Right renal cortex interstitium (tissue), 3 donors: ENCODE measurements at places on chromosomes 7 and 10. TPM values are rescaled to one million over a fixed set of nuclear protein-coding genes. Genes with fewer than 3 reads are reported as not detected.

DNA sequence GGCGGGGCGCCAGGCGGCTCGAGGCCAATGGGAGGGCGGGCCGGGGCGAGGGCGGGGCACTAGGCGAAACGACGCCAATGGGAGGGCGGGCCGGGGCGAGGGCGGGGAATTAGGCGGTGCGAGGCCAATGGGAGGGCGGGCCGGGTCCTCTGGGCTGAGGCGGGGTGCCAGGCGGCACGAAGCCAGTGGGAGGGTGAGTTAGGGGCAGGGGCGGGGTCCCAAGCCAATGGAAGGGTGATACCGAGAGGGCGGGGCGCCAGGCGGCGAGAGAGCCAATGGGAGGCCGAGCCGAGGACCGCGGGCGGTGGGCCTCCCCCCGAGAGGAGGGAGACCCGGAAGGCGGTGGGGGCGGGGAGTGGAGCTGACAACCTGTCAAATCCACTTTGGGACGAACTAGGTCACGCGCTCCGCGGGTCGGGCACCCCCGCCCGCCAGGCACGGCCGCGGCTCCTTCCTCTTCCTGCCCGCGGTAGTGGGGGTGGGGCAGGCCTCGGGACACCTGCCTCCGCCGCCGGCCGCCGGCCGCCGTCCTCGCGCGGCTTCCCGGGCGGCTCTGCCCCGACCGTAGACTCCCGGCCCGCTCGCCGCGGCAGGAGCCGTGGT, 28.0 kb upstream of the KMT2C start:
- DNase-seq = peak; percentile 97

DNA sequence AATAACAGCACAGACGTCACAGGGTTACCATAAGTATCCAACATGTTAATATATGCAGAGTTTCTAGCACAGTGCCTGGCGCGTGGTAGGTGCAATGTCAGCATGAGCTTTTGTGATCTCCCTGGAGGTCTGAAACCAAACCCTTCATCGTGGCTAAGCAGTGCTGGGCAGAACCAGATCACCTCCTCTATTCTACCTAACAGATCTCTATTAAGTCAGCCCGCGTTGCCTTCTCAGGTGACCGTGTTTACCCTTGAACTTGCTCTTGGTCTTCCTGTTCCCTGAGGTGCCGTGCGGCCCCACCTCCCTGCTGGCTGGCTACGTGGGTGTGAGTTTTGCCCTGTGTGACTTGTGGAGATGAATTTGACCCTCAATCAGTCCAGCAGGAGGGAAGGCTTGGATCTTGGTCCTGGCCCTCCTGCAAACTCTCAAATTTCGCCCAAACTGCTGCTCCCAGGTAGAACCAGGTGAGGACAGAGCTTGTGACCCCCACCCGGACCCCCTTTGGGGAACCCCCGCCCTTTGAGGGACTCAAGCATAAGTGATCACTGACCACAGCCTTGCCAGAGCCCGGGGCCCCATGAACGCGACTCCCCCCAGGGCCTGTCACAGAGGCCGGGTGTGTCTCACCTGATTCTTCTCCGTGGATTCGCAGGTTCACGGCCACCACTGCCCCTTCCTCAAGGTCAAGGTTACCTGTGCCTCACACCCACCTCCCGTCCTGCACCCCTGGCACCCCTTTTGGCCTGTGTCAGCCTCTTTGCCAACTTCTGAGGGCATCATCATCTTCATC, 54.2 kb downstream of the ELFN1 start:
- no peak for DNase-seq

- no peak for DNase-seq
These were observed 64.6 kb upstream of the KCNMA1 start for GRCh38 chr10:77702166-77702565.

- no peak for DNase-seq
These were observed at the start of gene DENND2A for GRCh38 chr7:140640727-140641523. DENND2A (minus strand) TSS chr7:140640813; CDS start chr7:140602397, 38,416 bp downstream.

DNA sequence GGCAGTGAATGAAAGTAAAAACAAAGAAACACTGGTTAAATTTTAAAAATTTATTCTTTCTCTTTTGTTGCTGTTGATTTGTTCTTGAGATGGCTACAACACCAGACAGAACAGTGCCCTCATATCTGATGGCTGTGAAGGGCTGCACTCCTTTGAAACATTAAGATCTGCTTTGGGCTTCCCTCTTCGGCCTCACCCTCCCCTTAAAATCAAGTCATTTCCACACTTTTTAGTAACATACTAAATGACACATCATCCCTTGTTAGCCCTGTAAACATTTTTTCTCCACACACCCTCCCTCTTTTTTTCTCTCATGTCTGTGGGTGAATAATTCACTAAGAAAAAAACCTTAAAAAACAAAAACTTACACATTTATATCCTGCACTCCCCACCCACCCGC, 16.4 kb downstream of the IRF5 start:
- DNase-seq = no peak

GRCh38 chr10:33041783-33042437, 83.9 kb upstream of the ITGB1 start:
- DNase-seq = no peak

GRCh38 chr10:125023862-125024496, 82.1 kb downstream of the ZRANB1 start:
- no peak for DNase-seq

DNA sequence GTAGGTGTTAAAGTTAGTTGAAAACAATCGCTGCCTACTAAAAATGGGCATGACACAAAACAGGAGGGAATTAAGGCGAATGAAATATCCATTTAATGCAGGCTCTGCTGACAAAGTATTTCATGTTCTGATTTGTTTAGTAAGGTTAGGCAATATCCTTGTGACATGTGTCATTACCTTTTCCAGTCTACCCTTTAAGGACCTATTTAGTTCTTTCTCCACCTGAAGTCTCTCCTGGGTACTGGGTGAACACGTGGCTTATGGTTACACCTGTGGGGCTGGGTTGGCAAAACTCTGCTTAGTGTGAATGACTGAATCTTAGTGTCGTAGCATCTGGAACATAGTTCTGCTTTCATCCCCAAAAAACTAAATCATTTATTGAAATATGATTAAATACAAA, 313.5 kb downstream of the CCDC3 start:
- DNase-seq = no peak

DNA sequence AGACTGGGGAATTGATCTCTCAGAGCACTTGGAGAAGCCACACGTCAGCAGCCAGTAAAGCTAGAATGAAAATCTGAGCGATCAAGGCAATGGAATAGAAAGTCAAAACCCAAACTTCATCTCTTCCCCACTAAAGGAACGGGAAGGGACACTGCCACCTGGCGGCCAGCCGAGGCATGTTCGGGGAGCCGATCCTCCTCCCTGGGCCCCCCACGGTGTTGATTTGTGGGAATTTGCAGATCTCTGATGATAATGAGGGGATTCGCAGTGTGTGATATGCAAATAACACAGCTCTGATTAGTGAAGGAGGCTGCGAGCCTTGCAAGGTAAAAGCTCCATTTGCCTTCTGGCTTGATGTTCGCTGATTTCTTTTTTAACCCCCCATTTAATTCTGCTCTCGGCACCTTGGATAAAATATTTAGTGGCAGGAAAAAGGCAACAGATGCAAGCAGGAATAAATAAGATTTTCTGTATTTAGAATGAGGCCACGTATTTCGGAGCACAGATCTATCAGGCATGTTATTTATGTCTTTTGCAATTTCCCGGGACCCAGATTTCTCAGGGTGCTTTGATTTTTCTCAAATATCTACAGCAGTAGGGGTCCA, 258.6 kb downstream of the PAXIP1 start:
- DNase-seq = no peak

DNA sequence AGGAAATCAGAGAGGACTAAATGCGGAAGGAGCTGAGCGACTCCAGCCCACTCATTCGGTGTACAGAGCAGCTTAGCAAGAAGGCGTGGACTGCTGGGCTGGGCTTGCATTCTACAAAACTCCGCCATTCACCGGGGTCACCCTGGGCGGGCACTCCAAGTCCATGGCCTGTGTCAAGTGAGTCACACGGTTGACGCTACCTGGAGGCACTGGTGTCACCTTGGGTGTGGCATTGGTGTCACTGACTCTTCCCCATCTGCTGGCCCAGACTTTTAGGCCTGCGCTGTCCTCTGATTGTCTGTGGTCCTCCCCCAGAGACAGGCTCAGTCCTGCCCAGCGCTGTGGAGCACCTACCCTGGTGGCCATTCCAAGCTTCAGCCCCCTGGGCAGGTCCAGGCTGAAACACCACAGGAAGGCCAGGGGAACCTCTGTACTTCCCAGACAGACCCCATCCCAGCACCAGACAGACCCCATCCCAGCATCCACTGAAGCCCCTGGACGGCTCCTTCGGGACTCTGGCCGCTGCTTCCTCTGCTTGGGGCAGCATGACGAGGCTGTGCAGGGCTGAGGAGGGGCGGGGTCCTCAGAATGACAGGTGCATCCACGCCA, 30.6 kb upstream of the CNPY1 start:
- no peak for DNase-seq

DNA sequence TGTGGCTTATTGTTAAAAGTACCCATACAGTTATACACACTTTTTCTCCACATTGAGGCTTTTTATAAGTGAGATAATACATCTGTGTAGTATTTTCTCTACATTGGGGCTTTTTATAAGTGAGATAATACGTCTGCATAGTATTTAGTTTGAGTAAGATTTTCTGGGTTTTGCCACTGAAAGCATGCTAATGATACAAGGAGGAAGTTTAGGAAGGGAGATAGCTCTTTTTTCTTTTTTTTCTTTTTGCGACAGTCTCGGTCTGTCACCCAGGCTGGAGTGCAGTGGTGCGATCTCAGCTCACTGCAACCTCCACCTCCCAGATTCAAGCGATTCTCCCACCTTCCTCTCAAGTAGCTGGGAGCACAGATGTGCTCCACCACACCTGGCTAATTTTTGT, 13.3 kb downstream of the FAM107B start:
- DNase-seq = no peak

GRCh38 chr7:105020926-105021325, 6.9 kb downstream of the KMT2E start:
- no peak for DNase-seq

GRCh38 chr10:109996225-109996624, 11.6 kb upstream of the ADD3 start:
- DNase-seq = no peak

GRCh38 chr10:28875549-28876081, 198.3 kb downstream of the BAMBI start:
- no peak for DNase-seq

DNA sequence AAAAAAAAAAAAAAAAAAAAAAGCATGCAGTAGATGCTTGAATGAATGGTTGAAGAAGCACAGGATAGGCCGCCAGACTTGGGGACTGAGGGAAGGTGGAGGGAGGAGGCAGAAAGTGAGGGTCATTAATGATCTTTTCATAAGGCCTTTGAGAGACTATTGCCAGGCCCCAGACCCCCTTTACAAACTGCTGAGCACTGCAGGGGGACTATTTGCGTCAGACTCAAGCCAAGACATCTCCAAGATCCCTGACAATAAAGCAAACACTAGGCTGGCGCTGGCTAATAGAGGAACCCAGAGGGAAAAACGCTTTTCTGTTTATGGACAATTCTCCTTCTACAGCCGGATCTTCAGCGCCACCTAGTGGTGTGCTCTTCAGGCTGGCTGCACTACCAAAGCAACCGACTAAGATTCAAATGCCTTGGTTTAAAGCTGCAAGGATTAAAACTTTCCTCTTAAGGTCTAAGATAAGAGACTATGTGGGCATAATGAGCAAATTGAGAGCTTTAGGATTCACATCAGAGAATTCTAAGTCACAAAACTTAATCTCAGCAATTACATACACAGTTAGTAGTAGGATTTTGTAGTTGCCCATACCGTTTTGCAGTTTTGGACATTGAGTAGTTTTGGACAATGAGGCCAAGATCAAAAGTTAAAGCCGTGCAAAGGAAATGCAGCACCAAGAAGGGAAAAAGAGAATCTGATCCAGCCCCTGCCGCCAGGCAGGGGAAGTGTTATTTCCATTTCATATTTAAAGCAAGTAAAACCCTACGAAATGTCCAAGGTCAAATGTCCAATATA, 17.9 kb upstream of the AGK start:
- DNase-seq = no peak

DNA sequence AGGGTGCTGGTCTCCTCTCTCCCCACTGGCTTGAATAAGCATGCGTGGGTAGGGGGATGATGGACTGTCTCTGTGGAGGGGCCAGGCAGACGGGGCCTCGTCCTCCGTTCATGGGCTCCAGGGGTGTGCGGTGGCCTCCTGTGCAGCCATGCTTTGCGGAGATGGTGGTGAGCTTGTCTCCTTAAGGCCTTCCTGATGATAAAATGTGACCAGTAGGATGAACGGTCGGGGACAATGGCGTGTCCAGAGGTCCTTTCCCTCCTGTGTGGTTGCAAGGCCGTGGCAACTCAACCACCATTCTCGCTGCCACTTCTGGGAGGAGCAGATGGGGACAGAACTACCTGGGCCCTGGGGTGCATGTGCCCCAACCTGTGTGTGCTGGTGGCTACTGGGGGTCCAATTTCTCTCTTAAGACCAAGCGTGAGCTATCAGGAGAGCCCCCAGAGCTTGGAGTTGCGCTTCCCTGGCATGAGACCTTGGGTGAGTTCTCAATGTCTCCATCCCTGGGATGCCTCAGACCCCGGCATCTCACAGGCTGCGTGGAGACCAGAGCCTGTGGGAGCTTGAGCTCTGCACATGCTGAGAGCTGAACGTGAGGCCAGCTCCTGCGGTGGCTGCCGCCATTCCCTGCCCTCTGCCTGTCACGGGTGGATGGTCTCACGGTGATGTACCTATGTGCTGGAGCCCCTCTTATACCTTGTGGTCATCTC, 112.2 kb downstream of the INPP5A start:
- no peak for DNase-seq

DNA sequence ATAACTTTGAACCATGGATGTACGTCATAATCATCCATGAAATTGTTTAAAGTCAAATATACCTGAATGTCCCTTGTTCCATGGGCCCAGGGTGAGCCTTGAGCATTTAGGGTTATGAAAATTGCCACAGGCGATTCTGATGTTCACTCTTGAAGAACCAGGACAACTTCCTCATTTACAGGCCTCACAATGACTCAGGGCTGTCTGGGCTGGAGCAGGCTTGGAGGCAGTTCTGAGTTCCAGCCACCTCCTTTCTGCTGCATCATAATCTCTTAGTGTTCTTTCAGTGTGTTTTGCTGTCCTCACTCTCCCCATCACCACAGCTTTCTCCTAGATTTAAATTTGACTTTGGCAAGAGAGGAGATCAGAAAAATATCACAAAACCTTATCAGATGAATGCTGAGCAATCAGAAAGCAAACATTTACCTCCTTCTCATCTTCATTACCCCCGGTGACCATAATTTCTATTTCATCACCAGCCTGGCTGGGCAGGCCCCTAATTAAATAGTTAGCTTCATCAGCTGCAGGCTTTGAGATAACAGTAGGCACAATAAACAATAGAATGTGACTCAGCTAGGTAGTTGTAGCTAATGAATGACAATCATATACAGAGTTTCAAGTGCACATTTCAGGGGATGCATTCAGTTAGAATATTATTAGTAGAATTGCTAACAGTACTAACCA, 571.0 kb downstream of the SH2D4B start:
- no peak for DNase-seq

- no peak for DNase-seq
These were observed 8.9 kb upstream of the GBX1 start for GRCh38 chr7:151176401-151176800.

The SPDYE3 gene
- 6.7 TPM for polyA plus RNA-seq

The SLC26A3 gene
- polyA plus RNA-seq = 0.19 TPM

The AVPI1 gene
- 4.4 TPM for polyA plus RNA-seq

The CALY gene
- polyA plus RNA-seq = not detected

The TNS3 gene
- 85.9 TPM for polyA plus RNA-seq
